Left lobe of liver (tissue), 2 donors: ENCODE measurements at places on chromosomes 2 and 18.

- DNase-seq, result no peak
Observed at GRCh38 chr2:15120631-15121030, 440.5 kb downstream of the NBAS start.

GRCh38 chr18:72898870-72899269, 31.1 kb upstream of the NETO1 start:
- DNase-seq, result no peak

- DNase-seq, result no peak
Observed at GRCh38 chr2:98379311-98380202, 33.3 kb downstream of the CNGA3 start.

DNA sequence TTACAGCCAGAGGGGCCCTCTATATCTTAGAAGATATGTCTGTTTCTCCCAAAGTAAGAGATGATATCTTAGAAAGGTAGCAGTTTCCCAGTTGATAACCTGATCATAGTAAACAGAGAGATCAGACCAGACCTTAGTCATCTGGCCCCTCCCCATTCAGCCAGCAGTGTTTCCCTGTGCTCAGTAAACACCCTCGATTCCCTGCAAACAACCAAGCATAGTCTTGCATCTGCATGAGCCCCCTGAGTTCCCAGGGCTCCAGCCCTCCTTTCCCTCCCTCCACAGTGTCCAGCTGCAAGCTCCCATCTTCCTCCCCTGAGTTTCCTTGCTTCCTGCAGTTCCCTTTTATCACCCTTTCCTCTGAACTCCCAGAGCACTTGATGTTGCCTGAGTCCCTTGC, 20.3 kb downstream of the NRP2 start:
- DNase-seq, result no peak

DNA sequence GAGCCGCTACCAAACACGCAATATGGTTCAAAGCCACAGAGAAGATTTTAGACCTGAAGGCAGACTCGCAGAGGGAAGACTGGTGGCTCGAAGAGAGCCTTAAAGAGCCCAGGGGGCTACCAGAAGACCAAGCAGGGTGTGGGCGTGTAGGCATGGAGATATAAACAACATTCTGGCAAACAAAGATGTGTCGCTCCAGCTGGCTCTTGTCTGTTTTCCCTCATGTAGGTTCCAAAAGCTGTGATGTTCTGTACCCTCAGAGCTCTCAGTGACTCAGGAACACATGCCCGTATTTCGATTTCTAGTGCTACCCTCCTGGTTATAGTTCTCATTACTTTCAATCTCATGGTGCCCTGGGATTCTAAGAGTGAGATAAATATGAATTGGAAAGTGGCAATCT, 44.5 kb downstream of the DOCK10 start:
- DNase-seq, result no peak

GRCh38 chr2:127102521-127103242, 4.3 kb downstream of the BIN1 start:
- no peak for DNase-seq

- no peak for DNase-seq
Observed at GRCh38 chr2:205245652-205246051, 436.6 kb upstream of the NRP2 start.

DNA sequence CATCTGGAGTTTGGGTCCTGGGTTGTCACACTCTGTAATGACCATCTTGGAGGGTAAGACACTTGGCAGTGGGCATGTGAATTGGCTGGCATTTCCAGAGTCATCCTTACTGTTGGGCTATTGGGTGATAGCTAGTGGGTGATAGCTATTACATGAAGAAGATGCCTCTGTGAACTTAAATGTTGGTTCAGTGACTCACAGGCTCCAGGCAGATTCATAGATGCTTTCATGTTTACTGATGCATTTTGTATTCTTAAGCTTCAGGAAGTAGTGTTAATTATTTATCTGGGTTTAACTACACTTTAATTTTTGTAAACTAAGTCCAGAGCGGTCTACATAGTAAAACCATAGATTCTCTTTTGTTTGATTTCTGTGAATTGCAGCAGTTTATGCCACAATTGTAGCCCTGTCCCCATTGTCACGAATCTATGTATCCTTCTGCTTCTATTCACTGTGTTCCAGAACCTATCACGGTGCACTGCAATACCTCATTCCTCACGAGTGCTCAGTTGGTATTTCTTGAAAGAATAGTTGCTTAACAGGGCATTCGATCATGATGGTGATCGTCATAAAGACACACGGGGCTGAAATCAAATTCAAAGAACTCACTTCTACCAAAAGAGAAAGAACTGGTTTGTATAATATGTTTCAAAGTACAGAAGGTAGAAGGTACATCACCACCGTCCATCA, 79.7 kb downstream of the GBX2 start:
- DNase-seq, result no peak
